MCF 10A (cell line): ENCODE measurements at places on chromosomes 2 and 18.

GRCh38 chr2:46825231-46825938, 90.2 kb downstream of the MCFD2 start:
- DNase-seq, result no peak

- peak; percentile 84 for DNase-seq
Measured at GRCh38 chr2:36357847-36358659, 2.5 kb downstream of the CRIM1 start.

DNA sequence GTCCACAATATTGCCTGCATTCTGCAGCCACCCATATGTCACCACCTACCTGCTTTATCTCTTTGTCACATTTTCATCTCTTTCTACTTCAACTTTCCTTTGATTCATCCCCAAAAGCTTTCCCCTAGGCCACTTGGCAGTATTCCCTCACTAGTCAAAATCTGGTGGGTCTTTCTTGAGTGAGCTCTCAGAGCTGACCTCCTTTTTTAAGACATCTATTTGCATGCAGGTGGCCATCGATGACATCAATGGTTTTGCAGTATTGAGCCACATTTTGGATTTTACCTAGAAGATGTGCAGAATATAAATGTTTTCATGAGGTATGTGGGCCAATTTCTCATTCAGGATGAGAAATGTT, 133.4 kb upstream of the REG3A start:
- DNase-seq, result no peak

- no peak for DNase-seq
Measured at GRCh38 chr18:8979258-8979988, 123.1 kb upstream of the NDUFV2 start.

GRCh38 chr18:8890957-8891464, 185.7 kb downstream of the MTCL1 start:
- peak; percentile 80 for DNase-seq
